A172 (cell line): ENCODE measurements at places on chromosomes 3 and 15.

DNA sequence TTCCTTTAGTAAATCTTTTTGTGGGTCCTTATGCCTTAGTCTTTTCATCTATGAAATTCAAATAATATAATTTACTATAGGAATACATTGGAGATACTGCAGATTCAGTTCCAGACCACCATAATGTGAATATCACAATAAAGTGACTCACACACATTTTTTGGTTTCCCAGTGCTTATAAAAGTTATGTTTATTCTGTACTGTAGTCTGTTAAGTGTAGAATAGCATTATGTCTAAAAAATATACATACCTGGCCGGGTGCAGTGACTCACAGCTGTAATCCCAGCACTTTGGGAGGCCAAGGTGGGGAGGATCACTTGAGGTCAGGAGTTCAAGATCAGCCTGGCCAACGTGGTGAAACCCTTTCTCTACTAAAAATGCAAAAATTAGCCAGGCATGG is 53.9 kb upstream of the PAQR5 start:
- no peak for DNase-seq

GRCh38 chr3:177536873-177537272 is 339.6 kb upstream of the TBL1XR1 start:
- DNase-seq = no peak

- DNase-seq = peak; percentile 27
Measured at GRCh38 chr3:182710557-182711157, 82.6 kb upstream of the ATP11B start.

- no peak for DNase-seq
Measured at GRCh38 chr3:158602227-158602626, 31.2 kb downstream of the MLF1 start.

GRCh38 chr15:101378171-101378755 is 83.2 kb upstream of the SNRPA1 start:
- DNase-seq = no peak

DNA sequence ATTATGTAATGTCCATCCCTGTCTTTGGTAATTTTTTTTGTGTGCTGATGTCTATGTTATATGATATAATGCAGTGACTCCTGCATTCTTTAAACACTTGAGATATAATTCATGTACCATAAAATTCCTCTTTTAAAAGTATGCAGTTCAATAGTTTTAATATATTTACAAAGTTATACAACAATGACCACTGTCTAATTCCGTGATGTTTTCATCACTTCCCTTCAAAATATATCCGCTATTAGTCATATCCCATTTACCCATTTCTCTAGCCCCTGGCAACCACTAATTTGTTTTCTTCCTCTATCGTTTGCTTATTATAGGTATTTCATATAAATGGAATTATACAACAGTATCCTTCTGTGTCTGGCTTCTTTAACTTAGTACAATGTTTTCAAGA is 64.9 kb upstream of the SUCLG2 start:
- DNase-seq = peak; percentile 56

DNA sequence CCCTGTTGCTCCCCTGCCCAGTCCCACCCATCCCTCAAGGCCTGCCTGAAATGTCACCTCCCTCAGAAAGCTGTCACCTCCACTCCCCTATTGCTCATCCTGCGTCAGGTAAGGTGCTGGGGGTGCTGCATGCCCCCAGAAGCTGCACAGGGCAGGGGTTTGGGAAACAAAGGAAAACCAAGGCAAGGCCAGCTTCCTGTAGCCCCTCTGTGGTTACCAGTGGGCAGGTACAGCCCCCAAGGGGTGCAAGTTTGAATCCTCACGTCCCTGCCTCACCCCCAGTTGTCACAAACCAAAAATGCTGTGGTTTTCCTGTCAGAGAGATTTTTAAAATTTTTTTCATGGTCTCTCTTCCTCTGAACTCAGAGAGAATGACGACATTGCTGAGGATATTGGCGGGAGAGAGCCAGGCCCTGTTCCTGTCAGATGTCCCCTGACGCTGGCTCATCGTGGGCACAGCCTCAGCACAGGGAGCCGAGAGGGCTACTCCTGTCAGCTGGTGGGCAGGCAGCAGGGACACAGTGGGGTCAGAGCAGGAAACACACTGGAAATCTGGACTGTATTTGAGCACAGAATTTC is 27.0 kb downstream of the PSTPIP1 start:
- peak; percentile 81 for DNase-seq

DNA sequence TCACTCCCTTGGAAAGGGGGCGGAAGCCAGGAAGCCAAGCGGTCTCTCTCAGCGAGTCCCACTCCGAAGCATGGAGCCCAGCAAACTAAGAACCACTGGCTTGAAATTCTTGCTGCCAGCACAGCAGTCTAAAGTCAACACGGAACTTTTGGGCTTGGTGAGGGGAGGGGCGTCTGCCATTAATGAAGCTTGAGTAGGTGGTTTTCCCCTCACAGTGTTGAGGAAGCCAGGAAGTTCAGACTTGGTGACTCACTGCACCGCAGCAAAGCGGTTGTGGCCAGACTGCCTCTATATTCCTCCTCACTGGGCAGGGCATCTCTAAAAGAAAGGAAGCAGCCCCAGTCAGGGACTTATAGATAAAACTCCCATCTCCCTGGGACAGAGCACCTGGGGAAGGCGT is 665.4 kb upstream of the CBLB start:
- DNase-seq = peak; percentile 97

- peak; percentile 59 for DNase-seq
Measured at GRCh38 chr15:40891810-40892446, 2.3 kb upstream of the VPS18 start.
